ENCODE measurements at places on chromosomes 6 and 20.
A peak's percentile ranks its signal among the peaks of the same experiment; 100 is the strongest.

DNA sequence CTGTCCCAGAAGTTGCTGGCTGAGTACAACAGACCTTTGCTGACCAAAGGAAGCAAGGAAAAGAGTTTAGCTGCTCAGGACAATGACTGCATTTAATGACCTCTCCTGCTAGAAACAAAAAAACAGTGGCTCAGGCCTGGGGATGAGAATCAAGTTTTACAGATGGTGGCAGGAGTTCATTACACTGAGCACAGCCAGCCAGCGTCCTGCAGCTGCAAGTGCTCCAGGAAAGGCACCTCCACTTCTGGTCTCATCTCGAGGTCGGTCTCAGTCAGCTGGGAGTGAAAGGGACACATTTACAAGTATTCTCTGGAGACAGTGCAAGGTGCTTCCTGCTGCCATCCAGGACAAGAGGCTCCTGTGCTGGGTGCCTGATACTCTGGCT, 362.7 kb downstream of the THBS2 start:
- DNase-seq = no peak

DNA sequence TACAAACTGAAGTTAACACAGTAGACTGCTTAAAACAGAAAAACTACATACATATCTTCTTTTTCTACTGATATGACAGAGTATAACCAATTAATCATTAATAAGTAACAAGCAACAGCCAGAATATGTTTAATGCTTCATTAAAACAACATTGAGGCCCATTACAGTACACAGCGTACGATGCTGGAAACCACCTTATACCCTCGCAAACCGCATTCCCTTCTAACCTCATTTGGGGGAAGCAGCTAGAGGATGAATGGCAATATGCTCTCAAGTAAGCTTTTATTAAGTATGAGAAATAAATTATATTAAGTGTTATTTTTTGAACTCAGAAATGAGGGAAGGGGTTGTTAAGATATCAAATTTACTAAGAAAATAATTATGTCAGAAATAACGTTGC, 142.4 kb downstream of the GMDS start:
- no peak for DNase-seq

- no peak for DNase-seq
Measured at GRCh38 chr20:63659370-63659769, 1.3 kb downstream of the RTEL1 start.

- peak; percentile 45 for DNase-seq
Measured at GRCh38 chr20:52242237-52243230, 51.0 kb upstream of the ZFP64 start.

DNA sequence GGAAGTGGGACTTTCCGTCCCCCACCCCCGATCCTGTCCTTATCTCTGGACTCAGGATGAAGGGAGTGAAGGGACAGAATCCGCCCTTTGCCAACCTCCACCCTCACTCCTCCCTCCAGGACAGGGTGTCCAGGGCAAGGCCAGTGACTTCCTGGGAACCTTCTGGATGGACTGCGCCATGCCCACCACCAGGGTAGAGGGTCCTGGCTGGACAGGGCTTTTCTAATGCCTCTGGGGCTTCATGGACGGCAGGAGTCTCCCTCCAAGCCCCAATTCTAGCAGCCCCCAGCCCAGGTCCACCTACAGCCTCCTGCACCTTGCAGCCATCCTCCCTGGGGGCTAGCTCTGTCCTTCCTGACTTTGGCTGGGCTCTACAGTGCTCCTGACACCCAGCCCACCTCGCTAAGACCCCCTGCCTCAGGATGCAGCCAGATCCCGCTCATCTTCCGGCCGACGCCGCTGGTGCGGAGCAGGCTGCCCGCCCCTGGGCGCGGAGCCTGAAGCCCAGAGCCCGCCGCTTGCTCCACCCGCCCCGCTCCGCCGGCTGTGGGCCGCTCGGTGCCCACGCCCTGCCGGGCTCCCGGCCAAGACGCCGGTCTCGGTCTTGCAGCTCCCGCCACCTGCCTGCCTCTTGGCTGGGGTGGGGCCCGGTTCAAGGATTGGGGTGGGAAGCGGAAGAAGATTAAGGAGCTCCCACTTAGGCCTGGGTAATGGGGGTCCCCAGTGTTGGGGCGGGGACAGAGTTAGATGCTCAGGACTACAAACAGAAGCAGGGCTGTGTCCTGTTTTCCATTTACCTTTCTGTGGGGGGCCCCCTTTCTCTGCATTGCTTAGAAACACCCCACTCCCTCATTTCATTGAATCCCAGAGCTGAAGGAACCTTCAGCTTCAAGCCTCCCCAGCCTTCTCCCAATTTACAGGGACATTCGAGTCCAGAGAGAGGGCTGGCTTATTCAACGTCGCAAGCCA, 72.8 kb downstream of the MDGA1 start:
- no peak for DNase-seq

DNA sequence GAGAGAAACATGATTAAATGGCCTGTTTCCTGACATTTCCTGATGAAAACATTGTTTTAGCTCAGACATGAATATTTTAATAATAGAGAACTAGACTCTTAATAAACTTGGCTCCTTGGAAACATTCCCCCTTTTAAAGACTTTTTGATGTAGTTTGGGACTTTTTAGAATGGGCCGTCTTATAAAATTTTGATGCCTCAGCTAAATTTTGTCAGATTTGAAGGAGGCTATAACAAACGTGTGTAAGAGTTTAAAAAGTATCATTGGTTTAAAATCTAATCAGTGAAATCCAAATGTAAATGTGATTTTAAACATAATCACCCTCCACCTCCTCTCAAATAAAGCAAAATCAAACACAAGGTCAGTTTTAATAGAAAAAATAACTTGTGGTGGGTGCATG, 200.9 kb downstream of the CLIC5 start:
- DNase-seq = no peak

DNA sequence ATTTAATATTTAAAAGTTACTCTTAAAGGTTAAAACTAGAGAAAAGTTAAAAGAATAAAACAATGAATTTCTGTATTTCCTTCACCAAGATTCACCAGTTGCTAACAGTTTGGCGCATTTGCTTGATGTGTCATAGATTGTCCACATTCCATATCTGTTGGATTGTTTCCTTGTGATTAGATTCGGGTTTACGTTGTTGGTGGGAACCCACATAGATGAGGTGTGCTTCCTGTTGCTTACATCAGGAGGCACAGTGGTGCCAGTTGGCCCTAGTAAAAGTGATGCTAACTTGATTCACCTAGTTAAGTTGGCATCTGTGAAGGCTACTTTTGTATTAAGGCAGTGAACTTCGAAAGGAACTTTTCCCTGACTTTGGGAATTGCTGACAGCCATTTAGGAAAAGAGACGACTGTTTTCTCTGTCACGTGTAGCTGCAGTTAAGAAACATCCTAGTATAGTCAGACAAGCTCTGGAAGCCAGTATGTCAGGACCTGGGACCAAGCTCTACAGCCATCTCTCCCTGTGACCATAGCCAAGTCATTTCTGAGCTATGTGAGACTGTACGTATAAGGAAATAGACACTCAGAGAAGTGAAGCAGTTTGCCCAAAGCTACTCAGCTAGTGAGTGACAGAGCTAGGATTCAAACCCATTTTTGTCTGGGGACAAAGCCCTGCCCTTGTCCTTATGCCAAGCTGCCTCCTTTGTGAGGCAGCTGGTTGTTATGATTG, 49.0 kb downstream of the PPARD start:
- DNase-seq = peak; percentile 32

DNA sequence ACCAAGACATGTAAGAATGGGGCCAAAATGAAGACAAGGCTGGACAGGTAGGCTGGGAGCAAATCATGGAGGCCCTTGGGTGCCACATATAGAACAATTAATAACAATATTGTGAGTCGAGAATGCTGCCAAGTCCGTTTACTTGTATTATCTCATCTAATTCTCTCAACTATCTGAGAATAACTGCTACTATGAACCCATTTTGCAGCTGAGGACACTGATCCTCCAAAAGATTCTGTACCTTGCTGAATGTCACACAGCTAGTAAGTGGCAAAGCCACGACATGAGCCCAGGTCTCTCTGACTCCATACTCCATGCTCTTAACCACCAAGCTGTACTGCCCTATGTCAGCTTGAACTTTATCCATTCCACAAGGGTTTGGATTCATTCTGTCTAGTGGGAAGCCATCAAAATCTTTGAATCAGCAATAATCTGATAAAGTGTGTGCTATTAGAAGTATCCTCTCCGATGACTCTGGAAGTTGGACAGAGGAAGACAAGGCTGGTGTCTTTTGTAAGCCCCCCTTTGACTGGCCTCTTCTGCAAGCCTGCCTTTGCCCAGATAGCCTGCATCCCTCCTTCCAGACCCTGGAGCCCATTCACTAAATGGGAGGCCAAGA, 43.5 kb upstream of the PDYN start:
- no peak for DNase-seq

- DNase-seq = no peak
Measured at GRCh38 chr6:166318649-166319600, 10.7 kb upstream of the PRR18 start.

DNA sequence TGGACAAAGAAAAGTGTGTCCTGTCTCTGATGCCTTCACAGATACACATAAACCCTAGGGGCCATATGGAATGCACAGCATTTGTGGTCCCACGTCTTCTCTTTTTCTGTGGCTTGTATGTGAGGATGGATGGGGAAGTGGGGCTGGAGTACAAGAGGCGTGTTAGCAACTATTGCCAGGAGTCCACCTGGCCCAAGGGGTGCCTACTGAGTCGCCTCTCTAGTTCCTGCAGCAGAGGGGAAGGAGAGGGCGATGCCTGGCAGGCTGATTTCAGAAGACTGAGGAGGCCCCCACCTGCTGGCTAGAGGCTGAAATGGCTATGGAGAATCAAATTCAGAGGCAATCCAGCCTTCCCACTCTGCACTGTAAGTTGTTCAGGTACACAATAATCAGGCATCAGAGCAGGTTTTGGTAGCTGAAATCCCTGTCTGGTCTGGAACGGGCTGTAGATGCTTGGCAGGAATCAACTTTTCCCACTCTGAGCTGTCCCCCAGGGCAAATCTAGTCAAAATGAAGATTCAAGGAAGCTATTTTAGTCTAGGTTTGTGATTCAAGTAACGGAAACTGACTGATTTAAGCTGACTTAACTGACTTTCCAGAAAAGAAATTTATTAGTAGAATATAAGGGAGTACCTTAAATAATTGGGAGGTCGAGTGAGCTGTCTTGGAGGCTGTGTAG, 14.9 kb upstream of the PPARD start:
- DNase-seq = peak; percentile 84
